HL-60 (cell line): ENCODE measurements at places on chromosomes 6 and 20.

DNA sequence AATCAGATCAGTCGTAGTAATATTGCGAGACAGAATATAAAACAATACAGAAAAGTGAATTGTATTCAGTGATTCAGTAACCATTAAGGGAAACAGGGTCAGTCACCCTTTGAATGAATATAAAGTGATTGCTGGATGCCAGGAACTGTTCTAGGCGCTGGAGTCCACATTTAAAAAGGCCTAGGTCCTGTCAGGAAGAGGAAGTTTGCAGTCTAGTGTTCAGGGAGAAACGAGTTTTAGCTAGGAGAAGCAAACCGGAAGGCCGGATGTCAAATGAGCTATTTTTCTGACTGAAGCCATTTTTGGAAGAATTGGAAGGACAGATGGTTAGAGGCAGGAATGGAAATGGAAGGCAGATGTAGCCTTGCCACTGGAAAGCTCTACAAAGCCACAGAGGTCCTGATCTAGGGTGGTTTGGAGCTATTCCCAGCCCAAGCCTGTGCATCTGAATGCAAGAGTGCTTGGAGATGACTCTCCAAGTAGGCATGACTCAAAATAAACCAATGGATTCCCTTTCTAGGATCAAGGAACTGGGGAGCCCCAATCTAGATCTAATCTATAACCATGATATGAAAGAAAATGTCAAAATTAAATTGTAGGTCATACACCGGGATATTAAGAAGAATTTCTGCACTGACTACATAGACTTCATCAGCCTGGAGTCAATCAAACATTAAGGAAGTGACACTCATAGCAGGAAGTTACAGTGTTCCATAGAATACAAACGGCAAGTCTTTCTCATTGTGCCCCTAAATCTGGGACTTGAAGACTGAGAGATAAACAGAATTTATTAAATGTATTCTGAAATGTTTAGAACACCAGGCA, 36.8 kb upstream of the CDKAL1 start:
- DNase-seq, result no peak

GRCh38 chr6:16731478-16732051, 29.7 kb downstream of the ATXN1 start:
- DNase-seq, result no peak

DNA sequence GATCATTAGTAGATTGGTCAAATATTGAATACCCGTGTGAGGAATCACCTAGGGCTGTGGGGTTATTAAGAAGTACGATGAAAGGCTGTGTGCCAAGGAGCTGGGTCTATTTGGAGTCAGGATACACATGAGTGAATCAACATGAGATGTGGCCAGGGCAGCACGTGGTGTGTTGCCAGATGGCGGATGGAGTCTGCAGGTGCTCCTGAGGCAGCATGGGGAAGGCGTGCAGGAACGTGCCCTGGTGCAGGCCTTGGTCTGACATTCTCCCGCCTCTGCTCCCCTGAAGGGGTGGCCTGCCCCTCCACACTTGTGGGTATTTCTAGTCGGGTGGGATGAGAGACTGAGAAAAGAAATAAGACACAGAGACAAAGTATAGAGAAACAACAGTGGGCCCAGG, 39.0 kb upstream of the SLC22A1 start:
- DNase-seq, result no peak

DNA sequence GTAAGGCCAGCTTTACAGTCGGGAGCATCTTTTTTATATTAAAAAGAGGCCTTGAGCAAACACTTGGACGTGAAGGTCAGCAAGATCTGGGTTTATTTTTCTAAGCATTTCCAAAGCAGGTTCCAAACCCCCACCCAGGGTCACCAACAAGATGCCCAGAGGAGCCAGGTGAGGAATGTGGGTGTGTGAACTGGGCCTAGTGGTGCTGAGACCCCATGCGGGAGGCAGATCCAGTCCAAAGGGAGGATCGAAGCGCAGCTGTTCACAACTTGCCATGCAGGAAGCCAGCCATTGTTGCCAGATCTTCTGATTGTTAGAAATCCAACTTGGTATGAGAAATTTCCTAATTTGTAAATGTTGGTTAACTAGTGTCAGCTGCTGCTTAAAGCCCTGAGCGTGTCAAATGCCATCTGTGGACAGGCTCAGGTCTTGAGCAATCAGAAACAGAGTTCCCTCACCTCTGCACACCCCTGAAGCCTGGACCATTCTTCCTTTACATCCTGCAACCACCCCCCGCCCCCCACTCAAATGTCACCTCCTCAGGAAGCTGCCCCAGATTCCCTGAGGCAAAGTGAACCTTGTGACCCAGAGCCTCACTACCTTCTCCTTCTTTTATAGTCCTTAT, 46.5 kb downstream of the NFATC2 start:
- peak; percentile 79 for DNase-seq

- no peak for DNase-seq
Observed at GRCh38 chr20:17871181-17871580, 97.4 kb downstream of the SNX5 start.

GRCh38 chr6:70133246-70133645, 169.6 kb downstream of the COL9A1 start:
- DNase-seq, result no peak

DNA sequence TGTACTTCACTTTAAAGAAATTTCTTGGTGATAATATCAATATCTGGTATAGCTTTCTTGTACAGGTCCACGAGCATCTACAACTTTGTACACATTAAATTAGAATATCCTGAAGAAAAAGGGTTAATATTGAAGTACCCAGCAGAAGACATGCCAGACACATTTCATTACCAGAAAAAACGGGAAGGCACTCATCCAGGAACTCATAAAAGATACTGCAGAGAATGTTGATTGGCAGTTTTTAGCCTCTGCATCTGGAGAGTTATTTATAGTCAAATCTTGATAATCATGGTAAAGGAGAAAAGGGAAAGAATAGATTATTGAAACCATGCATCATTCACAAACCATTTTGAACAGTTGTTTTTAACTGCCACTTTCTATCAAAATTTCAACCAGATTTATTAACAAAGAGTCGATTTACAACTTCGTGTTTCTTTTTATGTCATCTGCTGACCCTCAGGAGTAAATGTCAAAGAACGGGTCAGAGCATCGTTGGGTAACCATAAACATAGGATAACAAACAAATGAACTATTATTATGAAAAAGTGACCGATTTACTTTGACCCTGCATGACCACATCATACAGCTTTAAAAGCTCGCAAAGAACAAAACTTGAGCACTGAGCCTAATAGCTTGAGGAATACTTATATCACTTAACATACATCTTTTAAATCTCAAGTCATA, 229.2 kb upstream of the SGK1 start:
- no peak for DNase-seq

- peak; percentile 82 for DNase-seq
Observed at GRCh38 chr6:816510-817084, 123.7 kb upstream of the EXOC2 start.

DNA sequence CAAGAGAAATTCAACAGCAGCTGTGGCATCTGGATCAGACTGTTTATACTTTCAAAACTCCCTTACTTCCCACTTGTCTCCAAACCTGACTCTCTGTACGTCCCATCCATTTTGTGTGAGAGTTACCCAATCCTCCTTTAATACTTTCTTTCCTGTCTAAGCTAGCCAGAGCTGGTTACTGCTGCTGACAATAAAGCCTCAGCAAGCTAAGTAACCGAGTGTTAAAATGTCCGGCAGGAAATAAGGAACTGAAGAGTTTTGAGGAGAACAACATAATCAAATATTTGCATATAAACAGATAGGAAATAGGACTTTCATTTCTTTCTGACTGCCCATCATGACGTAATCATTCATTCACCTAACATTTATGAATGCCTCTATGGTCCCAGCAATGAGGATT, 11.6 kb downstream of the TMEM30A start:
- DNase-seq, result peak; percentile 48
